ENCODE measurements at places on chromosomes 2 and 18.

- ATAC-seq, result no peak
These were observed 905.1 kb downstream of the NRXN1 start for GRCh38 chr2:50126845-50127244.

- ATAC-seq, result no peak
These were observed 10.8 kb downstream of the AGFG1 start for GRCh38 chr2:227482638-227483340.

DNA sequence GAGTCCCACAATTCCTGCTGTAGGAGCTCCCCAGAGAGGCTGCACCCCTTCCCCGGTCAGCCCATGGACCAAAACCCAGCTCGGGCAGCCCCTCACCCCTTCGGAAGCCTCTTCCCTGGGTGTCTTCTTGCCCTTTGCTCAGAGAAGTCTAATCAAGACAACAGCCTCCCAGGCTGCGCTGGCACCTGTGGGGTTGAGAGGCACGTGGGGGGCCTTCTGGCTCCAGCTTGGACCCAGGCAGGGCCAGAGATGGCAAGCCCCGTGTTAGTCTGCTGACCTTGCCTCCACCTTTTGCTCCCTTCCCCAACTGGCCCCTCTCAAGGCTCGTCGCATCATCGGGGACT, 10.4 kb downstream of the SLC4A3 start:
- no peak for ATAC-seq

- no peak for ATAC-seq
These were observed 964.7 kb upstream of the ZEB2 start for GRCh38 chr2:145484448-145485097.

GRCh38 chr2:26701596-26701995, 9.1 kb downstream of the KCNK3 start:
- no peak for ATAC-seq

DNA sequence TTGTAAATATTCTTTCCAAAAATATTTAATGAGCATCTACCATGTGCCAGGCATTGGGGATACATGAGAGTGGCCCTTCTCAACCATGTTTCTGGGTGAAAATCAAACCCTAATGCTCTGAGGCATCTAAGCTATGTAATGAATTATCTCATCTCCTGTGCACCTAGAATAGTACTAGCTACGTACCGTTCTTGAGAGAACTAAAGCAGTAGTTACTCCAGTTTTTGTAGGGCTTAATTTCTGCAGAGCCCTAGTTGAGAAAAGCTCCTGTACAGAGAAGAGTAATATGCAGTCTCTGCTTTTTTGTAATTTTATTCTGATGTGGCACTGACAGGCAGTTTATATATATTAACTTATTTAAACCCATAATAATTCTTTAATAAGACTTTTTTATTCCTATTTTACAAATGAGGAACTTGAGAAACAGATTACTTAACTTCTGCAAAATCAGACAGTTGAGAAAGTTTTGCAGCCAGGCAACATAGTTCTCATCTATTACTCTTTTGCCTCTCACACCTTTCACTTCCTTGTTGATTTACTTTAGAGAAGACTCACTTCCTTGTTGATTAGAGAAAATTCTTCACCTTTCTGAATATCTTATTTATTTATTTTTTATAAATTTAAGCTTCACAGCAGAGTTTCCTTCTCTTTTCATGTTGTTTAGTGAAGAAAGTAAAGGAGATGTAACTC, 3.1 kb downstream of the SPOPL start:
- ATAC-seq, result no peak

DNA sequence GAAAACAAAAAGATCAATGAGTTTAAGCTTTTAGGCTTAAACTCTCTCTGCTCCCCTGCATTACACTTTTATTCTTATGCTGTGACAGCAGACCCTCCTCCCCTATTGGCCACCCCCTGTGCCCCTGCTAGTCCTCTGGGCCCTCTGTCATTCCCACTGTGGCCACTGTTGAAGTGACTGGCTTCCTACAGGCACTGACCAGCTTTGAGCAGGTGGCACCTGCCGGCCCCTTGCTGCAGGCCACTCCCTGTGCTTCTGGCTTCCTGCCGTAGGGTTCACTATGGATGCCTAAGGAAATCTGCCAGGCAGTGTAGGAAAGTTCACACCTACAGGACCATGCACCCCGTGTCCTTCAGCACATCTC, 156.5 kb upstream of the L3MBTL4 start:
- no peak for ATAC-seq

- ATAC-seq, result no peak
These were observed 244.9 kb upstream of the CXCR4 start for GRCh38 chr2:136362676-136363390.

DNA sequence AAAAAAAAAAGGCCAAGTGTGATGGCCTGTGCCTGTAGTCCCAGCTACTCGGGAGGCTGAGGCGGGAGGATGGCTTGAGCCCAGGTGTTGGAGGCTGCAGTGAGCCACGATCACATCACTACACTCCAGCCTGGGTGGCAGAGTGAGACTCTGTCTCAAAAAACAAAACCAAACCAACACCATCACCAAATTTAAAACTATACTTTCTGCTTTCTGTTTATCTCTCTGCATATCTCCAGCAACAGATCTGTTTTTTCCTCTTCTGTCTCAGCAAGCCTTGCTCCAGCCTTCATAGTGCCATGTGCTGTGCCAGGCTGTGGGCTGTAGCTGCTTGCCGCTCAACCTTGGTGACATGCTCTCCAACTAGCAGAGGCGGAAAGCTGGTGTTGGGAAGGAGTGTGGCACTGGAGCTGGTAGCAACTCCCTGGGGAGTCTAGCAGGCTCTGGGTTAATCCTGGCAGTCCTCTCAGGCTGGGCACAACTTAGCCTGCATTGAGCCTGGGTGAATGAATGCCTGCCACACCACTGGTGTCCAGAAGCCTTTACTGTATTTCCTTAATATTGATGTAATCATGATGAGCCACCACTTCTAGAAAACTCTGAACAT, 204.1 kb downstream of the LDLRAD4 start:
- ATAC-seq, result no peak

DNA sequence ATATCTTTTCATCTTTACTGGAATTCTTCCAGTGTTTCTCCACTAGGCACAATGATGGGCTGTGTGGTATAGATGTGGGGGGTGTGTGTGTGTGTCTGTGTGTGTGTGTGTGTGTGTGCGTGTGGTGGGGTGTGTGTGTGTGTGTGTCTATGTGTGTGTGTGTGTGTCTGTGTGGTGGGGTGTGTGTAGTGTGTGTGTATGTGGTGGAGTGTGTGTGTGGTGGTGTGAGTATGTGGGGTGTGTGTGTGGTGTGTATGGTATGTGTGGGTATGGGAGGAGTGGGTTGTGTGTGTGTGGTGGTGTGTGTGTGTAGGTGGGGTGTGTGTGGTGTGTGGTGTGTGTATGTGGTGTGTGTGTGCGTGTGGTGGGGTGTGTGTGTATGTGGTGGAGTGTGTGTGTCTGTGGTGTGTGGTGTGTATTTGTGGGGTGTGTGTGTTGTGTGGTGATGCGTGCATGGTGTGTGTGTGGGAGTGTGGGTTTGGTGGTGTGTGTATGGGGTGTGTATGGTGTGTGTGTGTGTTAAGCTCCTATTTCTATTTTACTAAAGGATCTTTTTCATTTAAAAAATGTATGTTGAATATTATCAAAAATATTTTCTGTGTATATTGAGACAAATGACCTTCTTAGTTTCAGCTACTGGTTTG, 84.2 kb downstream of the IRS1 start:
- no peak for ATAC-seq

DNA sequence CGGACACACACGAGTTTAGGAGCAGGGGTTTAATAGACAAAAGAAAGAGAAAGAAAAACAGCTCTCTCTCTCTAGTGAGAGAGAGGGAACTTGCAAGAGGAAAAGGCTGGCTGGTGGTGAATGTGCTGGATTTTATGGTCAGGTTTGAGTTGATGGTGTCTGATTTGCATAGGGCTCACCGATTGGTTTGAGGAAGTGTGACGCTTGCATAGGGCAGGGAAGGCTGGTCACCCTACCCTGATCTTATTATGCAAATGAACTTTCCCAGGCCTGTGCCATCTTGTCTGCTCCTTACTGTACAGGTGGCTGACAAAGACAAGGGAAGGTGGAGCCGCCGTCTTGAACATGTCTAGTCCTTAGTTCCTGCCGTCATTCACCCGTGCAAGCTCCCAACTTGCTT, 408.9 kb downstream of the RIT2 start:
- ATAC-seq, result no peak
